ENCODE measurements at places on chromosomes 1 and 21.

DNA sequence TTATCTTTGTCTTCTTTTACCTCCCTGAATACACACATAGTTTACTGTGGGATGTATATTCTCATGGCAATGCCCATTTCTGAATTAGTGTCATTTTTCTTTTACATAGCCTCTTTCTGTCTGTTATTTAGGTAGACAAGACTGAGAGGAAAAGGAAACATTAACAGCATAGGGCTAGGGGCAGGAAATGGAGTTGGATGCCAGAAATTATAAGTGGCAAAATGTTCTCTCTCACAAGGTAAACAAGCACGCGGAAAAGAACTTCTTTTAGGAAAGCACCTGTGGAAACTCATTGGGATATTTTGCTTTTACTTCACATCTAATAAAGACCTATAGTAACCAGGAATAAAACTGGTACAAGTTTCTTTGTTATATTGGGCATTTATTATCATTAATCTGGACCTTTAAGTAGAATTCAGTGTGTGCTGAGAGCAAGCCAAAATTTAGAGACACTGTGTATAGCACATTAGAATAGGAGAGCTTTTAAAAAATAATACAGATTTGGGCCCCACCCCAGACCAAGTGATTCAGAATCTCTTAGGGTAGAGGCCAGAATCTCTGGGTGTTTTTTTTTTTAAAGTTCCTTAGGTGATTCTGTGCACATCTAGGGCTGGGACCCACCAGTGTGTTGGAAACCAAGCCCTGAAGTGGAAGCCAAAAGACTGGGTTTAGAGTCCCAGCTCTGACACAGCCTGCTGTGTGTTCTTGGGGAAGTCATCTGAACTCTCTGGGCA is 32.7 kb downstream of the S100A10 start:
- ATAC-seq, result no peak

GRCh38 chr1:192131914-192132313 is 26.3 kb upstream of the RGS18 start:
- no peak for ATAC-seq

DNA sequence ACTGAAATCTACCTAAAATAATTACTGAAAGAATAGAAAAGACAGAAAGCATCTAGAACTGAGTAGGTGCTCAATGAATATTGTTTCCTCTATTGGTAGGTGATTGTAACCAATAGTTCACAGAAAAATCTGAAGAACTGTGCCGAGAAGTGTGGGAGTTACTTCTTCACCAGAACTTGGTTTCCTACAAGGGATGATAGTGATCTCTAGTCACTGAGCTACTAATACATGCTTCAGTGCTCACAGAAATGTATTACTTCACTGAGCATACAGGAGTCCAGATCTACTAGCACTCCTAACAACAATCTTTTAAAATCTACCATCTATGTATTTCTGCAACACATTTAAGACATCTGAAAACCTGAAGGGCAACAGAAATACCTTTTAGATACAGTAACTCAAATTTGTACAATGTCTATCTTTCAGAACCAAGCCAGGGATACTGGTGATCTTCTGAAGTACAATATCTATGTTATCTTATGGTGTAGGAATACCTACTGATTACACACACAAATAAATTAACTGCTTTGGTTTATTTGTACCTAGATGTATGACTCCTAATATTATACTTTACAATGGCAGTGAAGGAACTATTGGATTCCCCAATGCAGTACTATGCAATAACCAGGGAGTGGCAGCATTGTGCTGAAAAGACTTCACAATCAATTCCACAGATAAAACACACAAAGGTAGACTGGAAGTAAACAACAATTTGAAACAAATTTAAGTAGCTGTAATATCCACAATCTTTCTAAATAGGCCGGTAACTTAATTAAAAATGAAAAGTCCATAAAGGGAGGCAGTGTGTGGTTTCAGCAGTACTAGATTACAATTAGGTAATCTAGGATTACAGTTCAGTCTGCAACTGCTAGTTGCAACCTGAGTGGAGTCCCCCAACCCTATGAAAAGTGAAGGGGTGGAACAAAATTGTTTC is 243.0 kb downstream of the SLC45A1 start:
- ATAC-seq, result peak; percentile 76

- ATAC-seq, result no peak
Measured at GRCh38 chr1:226886122-226886901, 15.9 kb downstream of the PSEN2 start.

GRCh38 chr1:213492161-213493041 is 441.4 kb downstream of the RPS6KC1 start:
- ATAC-seq, result no peak

GRCh38 chr1:232432313-232432712 is 197.6 kb downstream of the SIPA1L2 start:
- ATAC-seq, result no peak

DNA sequence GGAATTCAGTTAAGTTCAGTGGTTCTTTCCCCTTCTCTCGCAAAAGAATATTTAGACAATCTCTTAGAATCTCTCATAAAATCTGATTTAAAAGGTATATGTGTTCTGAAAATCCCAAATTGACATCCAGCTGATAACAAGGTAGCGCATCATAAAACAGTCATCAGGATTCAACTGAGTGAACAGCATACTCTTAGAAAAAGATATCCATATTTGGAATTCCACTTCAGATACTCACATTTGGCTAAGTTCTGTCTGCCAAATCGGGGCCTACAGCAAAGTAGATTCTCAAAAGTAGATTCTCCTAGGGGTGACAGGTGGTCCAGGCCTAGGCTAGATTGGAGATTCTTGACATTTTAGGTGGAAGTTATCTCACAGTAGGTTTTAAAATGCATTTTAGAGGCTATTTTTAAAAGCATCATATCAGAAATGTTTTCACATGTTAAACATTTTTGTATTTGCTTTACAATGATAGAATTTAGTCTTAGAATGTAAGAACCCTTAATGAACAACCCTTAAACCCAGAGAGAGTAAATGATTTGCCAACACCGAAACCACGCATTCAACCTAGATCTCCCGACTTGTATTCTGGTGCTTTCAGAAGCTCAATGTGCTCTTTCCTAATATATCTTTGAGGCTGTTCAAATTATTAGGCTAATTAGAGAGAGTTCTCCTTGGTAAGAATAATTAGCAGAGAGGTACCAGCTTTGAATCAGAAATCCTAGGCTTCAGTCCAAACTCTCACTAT is 318.9 kb downstream of the LMO4 start:
- no peak for ATAC-seq

DNA sequence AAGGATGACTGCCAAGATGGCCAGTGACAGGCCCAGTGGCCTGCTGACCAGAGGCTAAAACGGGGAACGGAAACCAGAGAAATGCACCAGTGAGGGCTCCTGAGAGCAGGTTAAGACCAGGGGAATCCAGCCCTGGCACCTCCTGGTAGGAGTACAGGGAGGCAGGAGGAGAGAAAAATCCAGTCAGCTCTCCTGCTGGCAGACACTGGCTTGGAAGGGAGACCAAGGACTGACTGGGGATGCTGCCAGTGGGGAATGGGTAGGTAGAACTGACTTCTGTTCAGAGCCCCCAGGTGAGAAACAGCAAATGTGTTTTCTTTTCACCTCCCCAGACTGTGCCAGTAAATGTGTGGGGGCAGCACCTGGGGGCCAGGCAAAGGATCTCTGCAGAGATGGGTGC is 27.7 kb upstream of the CRNN start:
- no peak for ATAC-seq

DNA sequence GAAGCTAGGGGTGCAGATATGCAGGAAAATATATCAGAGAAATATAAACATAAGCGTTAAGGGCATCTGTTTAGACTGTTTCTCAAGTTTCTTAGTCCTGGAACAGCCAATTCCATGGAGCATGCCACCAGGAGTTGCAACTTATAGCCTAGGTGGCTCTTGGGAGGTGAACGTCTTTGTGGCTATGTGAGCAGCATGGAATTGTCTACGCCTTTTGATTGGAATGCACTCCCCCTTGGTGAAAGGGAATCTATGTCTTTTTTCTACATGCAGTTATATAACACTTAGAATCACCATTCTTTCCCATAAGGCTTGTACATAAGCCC is 12.4 kb downstream of the RCSD1 start:
- ATAC-seq, result no peak

- ATAC-seq, result peak; percentile 31
Measured at GRCh38 chr1:186839041-186839400, 10.3 kb downstream of the PLA2G4A start.

- no peak for ATAC-seq
Measured at GRCh38 chr1:184650177-184650866, 104.3 kb downstream of the EDEM3 start.

- ATAC-seq, result no peak
Measured at GRCh38 chr1:70083519-70083918, 121.9 kb downstream of the LRRC40 start.

DNA sequence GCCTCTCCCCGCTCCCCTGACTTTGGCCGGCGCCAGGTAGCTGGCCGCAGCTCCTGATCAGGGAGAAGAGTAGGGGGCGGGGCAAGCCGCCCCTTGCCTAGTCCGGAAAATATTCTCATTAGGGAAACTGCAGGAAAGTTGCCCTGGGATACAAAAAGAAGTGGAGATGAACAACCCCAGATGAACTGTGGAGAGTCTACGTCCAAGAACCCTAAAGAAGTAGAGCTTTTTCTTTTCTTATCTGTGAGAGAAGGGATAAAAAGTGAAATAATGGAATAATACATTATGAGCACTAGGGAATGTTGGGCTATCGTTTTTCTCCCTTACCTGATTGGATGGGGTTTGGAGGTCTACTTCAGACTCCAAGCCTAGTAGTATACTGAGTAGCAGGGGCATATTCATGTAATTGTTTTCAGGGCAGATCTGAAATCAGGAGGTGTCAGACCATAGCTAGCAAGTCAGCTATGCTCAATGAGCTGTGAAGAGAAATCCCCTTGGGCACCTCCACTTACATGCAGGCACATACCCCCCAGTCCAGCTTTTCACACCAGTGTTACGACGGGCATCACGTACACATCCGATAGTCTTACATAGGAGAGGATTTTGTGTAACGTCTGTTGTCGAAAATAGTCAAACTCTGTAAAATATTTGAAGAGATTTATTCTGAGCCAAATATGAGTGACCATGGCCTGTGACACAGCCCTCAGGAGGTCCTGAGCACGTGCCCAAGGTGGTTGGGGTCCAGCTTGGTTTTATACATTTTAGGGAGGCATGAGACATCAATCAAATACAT is 1.7 kb upstream of the DUSP10 start:
- no peak for ATAC-seq

DNA sequence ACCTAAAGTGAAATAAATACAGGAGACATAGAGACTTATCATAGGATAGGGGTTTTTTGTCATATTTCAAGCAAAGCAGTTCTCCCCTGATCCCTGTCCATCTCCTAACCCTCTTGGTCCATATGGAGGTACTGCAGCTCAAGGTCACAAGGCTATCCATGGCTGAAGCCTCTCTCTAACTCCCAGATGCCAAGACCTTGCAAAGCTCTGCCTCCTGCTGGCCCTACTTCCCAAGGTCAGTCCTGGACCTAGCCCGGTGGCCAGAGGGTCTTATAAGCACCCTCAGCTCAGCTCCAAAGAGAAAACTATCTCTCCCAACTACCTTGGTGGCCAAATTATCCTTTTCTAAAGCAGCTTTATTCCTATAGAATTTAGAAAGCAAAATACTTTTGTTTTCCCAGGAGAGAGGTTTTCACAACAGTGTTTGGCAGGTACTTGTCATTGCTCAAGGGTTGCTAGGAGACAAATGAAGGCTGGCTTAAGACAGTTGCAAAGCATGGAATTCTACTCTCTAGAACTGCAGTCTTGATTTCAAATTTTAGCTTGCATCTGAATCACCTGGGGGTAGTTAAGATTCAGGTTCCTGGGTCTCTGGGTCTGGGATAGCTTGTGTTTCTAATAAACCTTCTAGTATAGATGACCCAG is 121.5 kb downstream of the XCL2 start:
- no peak for ATAC-seq

- ATAC-seq, result no peak
Measured at GRCh38 chr1:8578936-8579335, 238.5 kb downstream of the RERE start.

DNA sequence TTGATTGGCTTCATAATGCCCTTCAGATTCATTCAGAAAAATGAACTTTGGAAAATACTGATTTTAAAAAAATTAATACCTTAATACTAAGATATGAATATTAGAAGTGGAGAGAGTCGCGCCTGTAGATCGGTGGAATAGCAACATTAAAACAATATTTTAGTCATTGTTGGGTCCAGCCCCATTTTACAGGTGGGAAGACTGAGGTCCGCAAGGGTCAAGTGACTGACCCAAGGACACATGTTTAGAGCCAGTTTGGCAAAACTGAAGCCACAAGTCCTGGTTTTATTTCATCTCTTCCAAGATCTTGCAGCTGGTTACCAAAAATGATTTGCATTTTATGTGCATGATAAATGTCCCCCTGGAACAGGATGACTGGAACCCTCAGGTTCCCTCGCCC is 113.6 kb upstream of the TMEM51 start:
- no peak for ATAC-seq

- ATAC-seq, result peak; percentile 87
Measured at GRCh38 chr1:41387667-41388091, 26.4 kb downstream of the FOXO6 start.

GRCh38 chr1:89630048-89630447 is 2.9 kb upstream of the LRRC8C start:
- no peak for ATAC-seq

DNA sequence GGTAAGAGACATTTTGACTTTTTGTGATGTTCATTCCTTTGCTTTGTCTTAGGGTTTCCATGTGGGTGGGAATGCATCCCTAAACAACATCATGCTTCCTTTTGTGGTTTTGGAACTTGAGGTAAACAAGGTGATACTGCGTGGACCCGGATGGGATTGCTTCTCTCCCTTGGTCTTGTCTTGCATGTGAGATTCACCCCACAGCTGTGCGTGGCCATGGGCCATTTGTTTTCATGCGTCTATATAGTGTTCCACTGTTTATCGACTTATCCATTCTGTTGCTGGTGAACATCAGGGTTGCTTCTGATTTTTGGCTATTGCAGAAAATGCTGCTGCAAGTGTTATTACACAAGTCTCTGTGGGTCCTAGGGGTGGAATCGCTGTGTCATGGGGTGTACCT is 21.1 kb downstream of the CRYAA start:
- ATAC-seq, result no peak

GRCh38 chr21:37266515-37267221 is 466 bp downstream of the VPS26C start:
- peak; percentile 34 for ATAC-seq

GRCh38 chr1:237811633-237812032 is 79.1 kb downstream of the ZP4 start:
- no peak for ATAC-seq

- peak; percentile 97 for ATAC-seq
Measured at GRCh38 chr1:67339623-67340343, 32.1 kb downstream of the IL12RB2 start.

GRCh38 chr1:41362357-41362721 is 1.1 kb downstream of the FOXO6 start:
- ATAC-seq, result no peak

GRCh38 chr1:50110656-50111055 is 1.9 kb downstream of the ELAVL4 start:
- ATAC-seq, result peak; percentile 14

GRCh38 chr1:182811975-182812722 is 22.6 kb downstream of the NPL start:
- ATAC-seq, result peak; percentile 42
